ENCODE measurements at places on chromosomes 12 and 14.

- DNase-seq, result no peak
These were observed 133.6 kb downstream of the TTC7B start for GRCh38 chr14:90682615-90683014.

GRCh38 chr14:58690801-58691516, 53.2 kb downstream of the DACT1 start:
- DNase-seq, result no peak

DNA sequence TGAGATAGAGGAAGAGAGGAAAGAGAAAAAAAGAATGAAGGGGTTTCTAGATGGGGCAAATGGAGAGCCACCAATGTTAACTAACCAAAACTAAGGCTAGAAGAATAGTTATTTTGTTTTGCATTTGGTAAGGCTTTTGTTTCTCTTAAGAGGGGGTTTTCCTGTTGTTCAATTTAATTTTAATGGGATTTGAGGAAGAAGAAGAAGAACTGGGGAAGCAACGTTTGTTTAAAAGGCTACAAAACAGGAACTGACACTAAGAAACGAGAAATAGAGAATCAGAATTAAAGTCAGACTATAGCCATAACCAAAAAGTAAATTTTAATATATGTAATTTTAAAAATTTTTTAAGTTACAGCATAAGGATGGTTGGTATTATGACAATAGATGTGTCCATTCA, 13.7 kb downstream of the TXNDC16 start:
- DNase-seq, result no peak

GRCh38 chr14:103994535-103995184, 52.3 kb upstream of the RD3L start:
- no peak for DNase-seq

- no peak for DNase-seq
These were observed 118.6 kb upstream of the CCDC175 start for GRCh38 chr14:59695198-59695597.

GRCh38 chr14:37813732-37814131, 218.3 kb downstream of the TTC6 start:
- DNase-seq, result no peak

DNA sequence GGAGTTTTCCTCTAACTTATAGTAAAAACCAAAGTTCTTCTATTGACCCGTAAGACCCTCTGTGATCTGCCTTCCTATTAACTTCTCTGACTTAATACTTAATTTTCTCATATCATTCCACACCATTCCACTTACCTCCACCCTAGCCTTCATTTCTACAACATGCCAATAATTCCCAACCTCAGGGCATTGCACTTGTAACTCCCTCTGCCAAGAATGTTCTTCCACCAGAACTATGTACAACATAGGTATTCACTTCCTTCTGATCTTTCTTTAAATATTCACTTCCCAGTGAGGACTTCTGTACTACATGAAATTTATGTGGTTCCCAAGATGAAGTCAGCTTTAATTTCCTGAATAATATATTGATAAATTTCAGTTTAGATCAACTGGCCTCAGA, 531.7 kb downstream of the LRFN5 start:
- no peak for DNase-seq

- DNase-seq, result no peak
These were observed 26.5 kb downstream of the PPP1R13B start for GRCh38 chr14:103820908-103821307.

DNA sequence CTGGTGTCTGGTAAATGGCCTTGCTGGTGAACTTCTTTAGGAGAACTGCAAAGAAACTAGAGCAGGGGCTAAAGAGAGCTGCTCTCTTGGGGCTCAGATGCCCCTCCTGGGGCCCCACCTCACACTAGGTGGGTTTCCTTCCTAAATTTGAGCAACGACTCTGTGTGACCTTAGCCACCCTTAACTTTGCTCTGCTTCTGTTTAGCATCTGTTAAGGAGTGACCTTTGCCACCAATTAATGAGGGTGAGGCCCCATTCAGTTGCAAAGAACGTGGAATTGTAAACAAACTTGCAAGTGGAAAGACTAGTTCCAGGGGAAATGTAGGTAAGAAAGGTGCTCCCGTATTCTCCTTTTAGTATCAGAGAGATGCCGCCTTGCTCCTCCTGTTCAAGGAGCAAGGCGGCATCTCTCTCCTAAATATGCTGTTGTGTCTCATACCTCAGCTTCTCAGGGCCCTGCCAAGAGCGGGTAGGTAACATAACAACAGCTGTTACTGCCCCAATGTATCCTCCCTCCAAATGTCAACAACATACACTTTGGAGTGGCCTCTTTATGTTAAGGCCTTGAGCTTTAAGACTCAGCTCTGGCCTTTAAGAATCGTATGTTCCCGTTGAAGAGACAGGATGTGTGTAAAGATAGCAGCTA, 77.6 kb upstream of the FUT8 start:
- DNase-seq, result no peak

DNA sequence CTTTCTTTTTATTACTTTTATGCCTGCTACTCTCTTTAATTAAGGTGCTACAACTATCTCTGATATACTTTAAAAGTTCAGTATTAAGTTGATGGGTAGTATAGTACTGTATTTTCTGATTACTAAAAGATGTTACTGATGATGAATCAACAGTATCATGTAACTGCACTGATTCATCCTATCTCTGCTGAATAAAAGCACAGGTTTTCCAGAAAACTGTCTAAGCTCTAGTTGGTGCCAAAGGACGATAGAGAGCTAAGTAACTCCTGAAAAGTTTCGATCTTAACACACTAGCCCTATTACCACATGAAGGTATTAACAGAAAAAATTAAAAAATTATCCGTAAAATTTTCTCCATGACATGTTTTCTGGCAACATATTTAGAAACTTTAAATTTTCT, 2.1 kb downstream of the SCAF11 start:
- DNase-seq, result no peak

DNA sequence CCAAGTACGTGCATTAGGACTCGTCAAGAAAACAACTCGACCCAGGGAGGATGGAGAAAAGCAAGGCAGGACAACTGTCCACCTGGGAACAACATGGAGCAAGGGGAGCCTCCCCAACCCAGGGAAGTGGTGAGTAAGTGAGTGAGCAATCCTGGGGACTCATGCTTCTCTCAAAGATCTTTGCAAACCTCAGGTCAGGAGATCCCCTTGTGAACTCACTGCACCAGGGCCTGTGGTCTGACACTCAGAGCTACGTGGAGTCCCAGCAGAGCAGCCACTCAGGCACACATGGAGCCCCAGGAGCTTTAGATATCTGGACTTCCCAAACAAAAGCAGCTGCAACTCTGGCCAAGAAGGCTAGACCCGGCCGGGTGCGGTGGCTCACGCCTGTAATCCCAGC, 12.2 kb upstream of the OR5AU1 start:
- no peak for DNase-seq

GRCh38 chr12:126397071-126397581, 1331.9 kb downstream of the AACS start:
- DNase-seq, result no peak

- no peak for DNase-seq
These were observed 9.8 kb upstream of the KDM2B start for GRCh38 chr12:121590476-121591143.

GRCh38 chr12:14430394-14430986, 65.0 kb downstream of the ATF7IP start:
- no peak for DNase-seq

DNA sequence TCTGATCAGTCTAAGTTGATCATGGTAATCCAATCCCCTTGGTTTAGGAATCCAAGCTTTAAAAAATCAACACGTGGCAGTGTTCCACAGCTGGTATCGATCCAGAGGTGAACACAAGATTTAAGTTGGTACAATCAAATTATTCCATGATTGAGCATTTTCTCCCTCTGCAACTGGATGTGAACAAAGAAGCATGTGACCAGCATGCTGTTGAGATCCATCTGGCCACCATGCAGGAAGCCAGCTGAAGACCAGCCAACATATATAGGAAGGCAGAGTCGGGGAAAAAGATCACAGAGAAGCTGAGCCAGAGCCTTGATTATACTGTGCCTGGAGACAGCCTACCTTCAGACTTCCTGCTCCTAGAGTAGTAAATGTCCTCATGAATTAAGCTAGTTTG, 158.3 kb downstream of the SEC23A start:
- no peak for DNase-seq

- no peak for DNase-seq
These were observed 50.1 kb upstream of the REP15 start for GRCh38 chr12:27646149-27646548.

DNA sequence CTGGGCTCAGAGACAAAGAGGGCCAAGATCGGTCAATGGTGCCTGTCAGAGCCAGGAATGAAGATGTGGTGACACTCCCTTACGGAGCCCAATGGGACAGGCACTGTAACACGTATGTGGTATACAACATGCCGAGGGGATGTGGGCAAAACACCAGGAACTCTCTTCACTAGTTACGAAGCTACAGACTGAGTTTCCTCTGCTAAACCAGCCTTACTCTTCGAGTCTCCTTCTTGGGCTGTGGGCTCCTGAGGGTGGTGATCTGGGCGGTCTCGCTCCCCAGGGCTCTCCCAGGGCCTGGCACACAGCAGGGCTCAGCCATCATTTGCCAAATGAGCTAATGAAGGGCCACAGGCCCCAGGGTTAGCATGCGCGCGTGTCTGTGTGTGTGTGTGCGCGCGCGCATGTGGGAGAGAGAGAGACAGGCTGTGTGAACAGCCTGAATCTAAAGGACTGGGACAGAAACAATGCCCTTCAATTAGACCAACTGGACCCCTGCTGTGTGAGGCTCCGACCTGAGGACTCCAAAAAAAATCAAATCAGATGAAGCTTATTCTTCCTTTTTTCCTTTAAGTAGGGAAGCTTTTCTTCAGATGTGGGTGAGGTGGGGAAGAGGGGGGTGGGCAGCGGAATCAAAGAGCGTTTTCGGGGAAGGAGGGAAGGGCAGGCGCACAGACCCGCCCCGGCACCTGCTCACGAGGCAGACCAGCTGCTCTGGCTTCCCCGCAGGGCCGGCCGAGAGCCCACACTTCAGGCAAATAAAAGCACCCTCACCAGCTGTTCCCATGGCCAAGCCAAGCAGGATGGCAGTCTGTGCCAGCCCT, 42.5 kb downstream of the CCDC88C start:
- DNase-seq, result no peak

DNA sequence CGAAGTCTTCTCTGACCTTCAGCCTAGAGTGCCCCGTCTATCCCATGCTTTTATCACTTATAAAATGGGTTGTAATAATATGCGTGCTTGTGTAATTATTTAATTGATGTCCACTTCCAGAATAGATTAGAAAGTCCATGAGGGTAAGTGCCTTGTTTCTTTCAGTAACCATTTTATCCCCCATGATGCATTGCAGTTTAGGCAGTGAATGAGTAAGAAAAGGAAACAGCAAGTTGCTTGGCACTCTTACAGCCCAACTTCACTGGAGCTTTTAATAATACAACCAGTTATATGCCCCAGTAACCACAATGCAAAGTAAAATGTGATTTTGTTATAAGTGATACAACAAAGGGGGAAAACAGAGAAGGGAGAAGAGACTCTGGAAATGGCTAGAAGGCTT, 287.3 kb downstream of the MED13L start:
- no peak for DNase-seq

GRCh38 chr12:110825530-110825929, 21.3 kb upstream of the CCDC63 start:
- DNase-seq, result no peak

GRCh38 chr14:33452995-33453394, 497.9 kb downstream of the EGLN3 start:
- DNase-seq, result no peak

DNA sequence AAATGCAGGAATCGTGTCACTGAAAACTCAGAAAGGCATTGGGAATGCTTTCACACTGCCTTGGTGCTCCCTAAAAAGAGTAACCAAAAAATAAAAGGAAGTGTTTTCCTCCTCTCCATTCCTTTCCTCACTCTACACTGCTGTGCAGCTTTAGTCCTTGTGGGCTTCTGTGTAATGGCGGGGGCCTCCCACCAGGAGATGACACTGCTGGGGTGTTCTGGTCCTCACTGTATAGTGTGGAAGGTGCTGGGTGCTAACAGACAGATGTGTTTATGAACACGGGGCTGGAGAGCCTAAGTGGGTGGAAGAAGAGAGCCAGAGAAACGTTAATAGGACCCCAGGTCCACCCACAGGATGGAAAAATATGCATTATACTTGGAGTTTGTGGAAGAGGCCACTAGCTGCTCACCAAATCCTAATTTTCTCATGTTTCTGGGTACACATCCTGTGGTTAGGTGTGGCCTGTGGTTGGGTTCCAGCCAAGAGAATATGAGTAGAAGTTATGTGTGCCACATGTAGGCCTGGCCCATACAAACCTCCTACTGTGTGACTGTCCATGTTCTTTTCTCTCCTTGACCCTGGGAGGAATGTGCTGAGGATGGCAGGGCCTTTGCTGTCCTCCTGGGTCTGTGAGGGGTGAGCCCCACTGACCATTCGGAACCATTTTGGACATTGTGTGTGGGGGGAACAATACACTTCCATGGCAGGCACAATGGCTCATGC, 14.0 kb upstream of the C1S start:
- DNase-seq, result no peak

- DNase-seq, result no peak
These were observed 130.2 kb downstream of the PAPOLA start for GRCh38 chr14:96632363-96632758.

GRCh38 chr12:52865090-52865944, 16.5 kb upstream of the KRT78 start:
- no peak for DNase-seq

DNA sequence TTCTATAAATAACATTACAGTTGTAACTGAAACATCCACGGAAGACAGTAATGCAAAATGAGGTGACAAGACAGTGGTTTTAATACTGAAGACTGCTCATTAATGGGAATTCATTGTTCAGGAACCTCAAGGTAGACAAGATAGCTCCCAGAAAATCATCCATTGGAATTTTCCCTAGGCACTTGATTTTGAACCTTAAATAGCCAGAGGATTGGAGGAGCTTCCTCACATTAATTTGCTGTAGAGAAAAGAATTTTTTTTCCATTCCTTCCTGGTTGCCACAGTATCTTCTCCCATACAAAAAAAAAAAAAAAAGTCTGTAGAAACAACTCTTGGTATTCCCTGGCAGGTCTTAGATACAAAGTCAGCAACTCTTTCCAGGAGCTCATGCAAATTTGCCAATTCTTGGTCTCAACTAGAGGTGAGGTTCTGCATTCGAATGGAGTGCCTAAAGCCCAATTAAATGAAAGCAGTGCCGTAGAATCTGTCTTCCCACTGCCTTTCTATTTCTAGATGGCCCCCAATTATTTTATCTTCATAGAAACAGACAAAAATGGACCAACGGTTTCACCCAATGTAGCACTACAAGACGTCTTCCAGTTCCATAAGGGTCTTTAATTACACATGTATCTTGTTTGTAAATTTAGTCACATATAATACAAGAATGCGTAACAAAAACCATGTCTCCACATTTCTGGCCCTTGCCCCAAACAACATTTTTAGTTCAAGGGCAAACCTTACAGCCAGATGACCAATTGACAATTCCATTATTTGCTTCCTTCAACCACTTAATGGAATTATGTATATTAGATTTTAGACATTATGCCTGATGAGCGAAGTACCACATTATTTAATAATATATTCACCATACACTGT, 13.5 kb downstream of the SLC38A2 start:
- DNase-seq, result no peak

DNA sequence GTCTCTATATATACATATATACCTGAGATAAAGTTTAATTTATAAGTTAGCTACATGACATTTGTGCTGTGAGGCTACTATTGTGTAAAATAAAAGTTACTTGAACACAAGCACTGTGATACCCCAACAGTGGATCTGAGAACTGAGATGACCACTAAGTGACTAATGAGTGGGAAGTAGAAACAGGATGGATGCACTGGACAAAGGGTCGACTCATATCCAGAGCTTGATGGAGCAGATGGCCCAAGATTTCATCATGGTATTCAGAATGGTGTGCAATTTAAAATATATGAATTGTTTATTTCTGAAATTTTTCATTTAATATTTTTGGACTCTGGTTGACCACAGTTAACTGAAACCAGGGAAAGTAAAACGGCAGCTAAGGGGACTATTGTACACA, 908.6 kb upstream of the MDGA2 start:
- DNase-seq, result no peak
